ENCODE measurements at places on chromosomes 16 and 17.
A peak's percentile ranks its signal among the peaks of the same experiment; 100 is the strongest.

- no peak for DNase-seq
These were observed 82.8 kb downstream of the MRM1 start for GRCh38 chr17:36684134-36684533.

- DNase-seq: no peak
These were observed 55.8 kb downstream of the MYH10 start for GRCh38 chr17:8574687-8575086.

GRCh38 chr17:2191785-2192184, 111.8 kb downstream of the SMG6 start:
- no peak for DNase-seq

- DNase-seq: no peak
These were observed 131.4 kb upstream of the GSE1 start for GRCh38 chr16:85481738-85482137.

DNA sequence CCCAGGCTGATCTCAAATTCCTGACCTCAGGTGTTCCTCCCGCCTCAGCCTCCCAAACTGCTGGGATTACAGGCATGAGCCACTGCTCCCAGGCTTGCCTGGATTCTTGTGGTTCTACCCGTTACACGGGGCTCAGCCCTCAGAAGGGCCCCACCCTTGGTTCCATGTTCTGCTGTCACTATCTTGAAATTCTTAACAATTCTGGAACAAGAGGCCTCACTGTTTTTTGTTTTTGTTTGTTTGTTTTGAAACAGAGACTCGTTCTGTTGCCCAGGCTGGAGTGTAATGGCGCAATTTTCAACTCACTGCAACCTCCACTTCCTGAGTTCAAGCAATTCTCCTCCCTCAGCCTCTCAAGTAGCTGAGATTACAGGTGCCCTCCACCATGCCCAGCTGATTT, 96.6 kb downstream of the CACNG3 start:
- DNase-seq: no peak

- DNase-seq: no peak
These were observed 40.9 kb downstream of the TMEM235 start for GRCh38 chr17:78272181-78272913.

DNA sequence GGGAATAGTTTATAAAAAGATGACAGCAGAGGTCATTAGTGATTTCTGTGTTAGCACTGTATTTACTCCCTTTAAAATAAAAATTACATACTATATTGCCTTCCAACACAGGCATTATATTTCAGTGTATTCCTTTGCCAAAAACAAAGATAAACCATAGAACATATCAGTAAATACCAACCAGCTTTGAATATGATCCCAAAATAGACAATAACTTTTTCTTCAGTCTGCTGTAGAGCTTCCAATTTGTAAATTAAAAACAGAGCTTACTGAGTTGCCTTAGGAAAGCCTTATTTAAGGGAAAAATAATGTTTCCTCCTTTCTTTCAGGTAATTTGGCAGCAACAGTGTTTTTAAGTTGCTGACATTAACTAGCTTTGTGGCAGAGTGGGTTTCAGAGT, 352.1 kb upstream of the TBX2 start:
- no peak for DNase-seq

- no peak for DNase-seq
These were observed 116.5 kb downstream of the CMIP start for GRCh38 chr16:81560979-81561657.

- DNase-seq: peak; percentile 47
These were observed 30.6 kb downstream of the IL21R start for GRCh38 chr16:27432558-27432957.

- no peak for DNase-seq
These were observed 192.8 kb upstream of the CDH11 start for GRCh38 chr16:65314627-65315008.

DNA sequence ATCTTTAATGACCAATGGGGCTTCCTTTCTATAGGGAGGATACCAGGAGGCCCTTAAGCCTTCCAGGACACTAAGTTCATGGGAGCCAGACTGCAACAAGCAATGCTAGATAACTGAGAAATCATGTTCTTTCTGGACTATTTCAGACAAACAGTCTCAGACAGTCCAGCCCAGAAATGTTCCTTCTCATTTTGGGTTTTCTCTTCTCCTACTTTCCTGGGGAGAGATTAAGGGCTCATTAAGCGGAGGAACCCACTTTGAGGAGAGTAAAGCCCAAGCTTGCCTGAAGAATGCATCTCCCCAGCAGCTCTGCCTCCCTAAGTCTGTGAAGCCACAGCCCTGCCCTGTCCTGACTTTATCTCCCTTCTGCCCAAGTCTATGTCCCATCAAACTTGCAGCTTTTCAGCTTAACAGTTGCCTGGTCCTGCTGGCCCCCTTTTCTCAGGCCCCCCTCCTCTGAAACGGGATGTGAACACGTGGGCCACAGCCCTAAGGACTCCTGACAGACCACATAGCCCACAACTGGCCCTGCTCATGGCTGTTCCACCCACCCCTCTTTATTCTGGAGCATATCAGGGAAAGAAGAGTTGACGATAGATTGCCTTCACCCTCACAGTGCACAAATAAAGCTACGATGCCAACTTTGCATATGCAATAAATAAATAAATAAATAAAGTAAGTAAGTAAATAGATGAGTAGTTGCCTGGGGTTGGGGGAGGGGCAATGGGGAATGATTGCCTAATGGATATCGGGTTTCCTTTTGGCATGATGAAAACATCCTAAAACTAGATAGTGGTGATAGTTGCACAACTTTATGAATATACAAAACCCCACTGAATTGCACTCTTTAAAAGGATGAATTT, 111.0 kb downstream of the N4BP1 start:
- DNase-seq: no peak
